ENCODE measurements at places on chromosomes 11 and 22.

- no peak for DNase-seq
These were observed 90.8 kb upstream of the PARVA start for GRCh38 chr11:12286606-12287005.

- no peak for DNase-seq
These were observed 35.7 kb upstream of the CELSR1 start for GRCh38 chr22:46572911-46573780.

GRCh38 chr11:33171251-33171650, 10.0 kb upstream of the CSTF3 start:
- DNase-seq = no peak

DNA sequence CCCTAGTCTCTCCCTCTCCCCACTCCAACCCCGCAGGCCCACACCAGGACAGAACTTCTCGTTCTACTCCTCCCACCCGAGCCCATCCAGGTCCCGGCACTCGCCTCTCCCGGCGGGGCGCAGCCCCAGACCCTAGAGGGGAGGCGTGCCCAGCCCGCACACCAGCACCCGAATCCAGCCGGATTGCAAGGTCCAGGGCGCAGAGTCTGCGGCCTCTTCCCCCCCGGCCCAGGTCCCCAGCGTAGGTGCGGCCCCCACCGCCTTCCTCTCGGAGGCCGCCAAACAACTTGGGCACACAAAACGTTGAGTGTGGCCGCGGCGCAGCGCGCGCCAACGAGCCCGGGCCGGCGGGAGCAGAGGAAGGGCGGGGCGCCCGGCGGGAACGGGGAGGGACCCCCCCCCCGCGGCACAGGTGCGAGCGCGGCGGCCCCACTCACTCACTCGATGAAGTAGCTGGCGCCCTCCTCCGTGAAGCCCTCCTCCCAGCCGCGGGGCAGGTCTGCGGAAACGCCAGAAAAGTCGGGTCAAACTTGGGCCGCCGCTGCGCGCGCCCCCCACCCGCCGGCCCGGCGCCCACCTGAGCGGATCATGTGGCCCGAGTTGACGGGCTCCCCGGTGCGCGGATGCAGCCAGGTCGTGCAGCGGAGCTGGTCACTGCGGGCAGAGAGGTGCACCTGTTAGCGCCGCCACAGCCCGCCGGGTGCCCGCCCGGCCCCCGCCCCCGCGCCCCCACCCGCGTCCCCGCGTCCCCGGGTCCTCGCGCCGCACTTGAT, 480 bp downstream of the PLEKHA7 start:
- no peak for DNase-seq

GRCh38 chr11:288478-289397, at the start of gene PGGHG:
TSS of gene PGGHG (plus strand) at chr11:289126. CDS start at chr11:289817, 691 bp downstream.
- peak; percentile 64 for DNase-seq

- no peak for DNase-seq
These were observed 13.9 kb downstream of the APOBEC3H start for GRCh38 chr22:39110631-39111561.

DNA sequence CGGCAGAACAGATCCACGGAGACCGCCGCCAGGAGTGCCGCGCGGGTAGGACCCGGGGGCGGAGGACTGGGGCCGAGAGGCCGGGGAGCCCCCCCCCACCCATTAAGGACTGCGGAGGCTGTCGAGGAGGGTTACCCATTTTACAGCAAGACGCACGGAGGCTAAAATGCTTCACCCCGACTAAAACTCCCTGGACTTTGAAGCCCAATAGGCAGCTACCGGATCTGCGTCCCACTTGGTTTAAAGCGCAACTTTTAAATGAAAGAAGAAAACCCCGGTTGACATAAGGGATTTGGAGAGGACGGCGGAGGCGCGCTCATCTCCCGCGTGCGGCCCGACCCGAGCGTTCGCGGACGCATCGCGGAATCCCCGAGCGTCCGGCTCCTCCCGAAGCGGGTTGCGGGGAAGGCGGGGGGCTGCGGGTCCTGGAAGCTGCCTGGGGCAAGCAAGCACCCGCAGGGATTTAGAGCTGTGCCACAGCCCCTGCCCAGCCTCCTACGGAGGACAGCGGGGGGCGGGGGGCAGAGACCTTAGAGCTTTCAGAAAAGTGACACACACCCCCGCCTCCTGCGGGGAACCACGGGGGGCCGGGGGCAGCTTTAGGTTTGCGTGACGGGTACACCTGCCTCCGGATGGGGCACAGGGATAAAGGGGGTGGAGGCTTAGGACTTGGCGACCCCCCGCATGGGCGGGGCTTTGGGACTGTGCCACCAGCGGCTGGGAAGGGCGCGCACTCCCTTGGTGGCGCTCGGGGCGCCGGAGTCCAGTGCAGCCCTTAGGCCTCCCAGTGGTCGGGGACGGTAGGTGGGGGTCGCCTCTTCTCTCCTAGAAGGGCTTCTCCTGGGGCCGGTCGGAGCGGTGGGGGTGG, 760 bp upstream of the CELSR1 start:
- DNase-seq = no peak

- no peak for DNase-seq
These were observed 38.8 kb upstream of the TOLLIP start for GRCh38 chr11:1348146-1348795.

- no peak for DNase-seq
These were observed 592 bp downstream of the EEF1G start for GRCh38 chr11:62573006-62573591.

DNA sequence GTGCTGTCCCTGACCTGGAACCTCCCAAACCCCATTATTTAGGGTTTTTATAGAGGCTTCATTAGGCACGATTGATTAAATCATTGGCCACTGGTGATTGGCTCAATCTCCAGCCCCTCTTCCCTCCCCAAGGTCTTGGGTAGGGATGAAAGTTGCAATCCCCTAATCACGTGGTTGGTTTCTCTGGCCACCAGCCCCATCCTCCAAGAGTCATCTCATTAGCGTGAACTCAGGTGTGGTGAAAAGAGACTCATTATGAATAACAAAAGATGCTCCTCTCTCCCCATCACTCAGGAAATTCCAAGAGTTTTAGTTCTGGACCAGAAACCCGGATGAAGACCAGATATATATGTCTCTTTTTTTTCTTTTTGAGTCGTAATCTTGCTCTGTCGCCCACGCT, 7.6 kb upstream of the MARK2 start:
- DNase-seq = no peak

- DNase-seq = no peak
These were observed 1144.3 kb downstream of the LRRC4C start for GRCh38 chr11:40315122-40315521.

DNA sequence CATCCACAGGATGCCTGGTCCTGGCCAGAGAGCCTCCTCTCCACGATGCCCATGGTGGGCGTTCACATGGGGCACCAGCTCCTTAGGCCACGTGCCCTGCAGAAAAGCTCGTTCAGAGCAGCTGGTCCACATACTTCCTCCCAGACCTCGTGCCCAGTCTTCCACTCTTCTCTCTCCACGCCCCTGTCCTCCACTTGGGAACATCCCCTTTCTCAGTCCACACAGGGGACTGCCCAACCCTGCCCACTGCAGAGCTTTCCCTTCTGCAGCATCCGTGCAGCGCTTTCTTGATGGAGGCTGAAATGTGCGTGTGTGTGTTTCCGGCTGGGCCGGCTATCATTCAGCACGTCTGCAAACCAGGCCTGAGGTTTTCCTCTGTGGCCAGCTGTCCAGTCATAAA, 11.3 kb downstream of the TPCN2 start:
- DNase-seq = no peak

GRCh38 chr11:120548682-120549209, 37.2 kb downstream of the GRIK4 start:
- DNase-seq = no peak

- no peak for DNase-seq
These were observed 39.5 kb upstream of the GCAT start for GRCh38 chr22:37768273-37768672.

DNA sequence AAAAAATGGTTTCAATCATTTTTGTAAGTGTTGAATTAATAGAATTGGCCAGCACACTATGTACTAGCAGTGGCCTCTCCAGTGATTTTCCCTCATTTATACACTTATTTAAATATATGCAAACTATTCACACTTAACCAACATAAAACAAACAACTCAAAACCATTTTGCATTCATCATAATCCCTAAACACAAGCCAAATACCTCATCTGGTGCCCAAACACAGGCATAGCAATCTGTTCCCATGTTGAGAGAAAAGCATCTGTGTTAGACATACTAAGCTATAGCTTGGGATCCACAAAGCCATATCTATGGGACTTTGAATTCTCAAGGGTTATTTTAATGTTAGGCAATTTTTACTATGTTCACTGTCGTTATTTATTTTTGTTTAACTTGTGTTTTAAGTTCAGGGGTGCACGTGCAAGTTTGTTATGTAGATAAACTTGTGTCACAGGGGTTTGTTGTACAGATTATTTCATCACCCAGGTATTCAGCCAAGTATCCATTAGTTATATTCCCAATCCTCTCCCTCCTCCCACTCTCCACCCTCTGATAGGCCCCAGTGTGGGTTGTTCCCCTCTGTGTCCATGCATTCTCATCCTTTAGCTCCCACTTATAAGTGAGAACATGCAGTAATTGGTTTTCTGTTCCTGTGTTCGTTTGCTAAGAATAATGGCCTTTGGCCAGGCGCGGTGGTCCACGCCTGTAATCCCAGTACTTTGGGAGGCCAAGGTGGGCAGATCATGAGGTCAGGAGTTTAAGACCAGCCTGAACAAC, 31.0 kb upstream of the RCN1 start:
- no peak for DNase-seq

GRCh38 chr11:73194593-73194992, 23.5 kb upstream of the P2RY2 start:
- DNase-seq = no peak

DNA sequence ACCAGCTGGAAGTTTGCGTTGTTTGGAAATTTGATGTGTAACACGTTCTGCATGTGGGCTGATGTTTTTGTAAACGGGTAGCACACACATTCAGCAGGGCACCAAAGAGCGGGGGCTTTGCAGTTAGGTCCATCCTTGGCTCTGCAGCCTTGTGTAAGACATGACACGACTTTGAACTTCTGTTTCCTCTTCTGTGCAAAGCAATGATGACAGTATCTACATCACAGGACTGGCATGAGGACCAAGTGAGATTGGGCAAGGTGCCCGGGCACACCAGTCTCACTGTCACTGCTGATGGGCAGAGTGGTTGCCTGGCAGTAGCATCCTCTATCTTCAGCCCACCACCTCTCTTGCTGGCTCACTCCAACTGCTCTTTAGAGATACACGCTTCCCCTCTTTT, 3.3 kb downstream of the TCN2 start:
- DNase-seq = no peak

DNA sequence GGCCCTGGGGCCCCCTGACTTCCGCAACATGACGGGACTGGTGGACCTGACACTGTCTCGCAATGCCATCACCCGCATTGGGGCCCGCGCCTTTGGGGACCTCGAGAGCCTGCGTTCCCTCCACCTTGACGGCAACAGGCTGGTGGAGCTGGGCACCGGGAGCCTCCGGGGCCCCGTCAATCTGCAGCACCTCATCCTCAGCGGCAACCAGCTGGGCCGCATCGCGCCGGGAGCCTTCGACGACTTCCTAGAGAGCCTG, 992 bp downstream of the LRFN4 start:
- DNase-seq = no peak

DNA sequence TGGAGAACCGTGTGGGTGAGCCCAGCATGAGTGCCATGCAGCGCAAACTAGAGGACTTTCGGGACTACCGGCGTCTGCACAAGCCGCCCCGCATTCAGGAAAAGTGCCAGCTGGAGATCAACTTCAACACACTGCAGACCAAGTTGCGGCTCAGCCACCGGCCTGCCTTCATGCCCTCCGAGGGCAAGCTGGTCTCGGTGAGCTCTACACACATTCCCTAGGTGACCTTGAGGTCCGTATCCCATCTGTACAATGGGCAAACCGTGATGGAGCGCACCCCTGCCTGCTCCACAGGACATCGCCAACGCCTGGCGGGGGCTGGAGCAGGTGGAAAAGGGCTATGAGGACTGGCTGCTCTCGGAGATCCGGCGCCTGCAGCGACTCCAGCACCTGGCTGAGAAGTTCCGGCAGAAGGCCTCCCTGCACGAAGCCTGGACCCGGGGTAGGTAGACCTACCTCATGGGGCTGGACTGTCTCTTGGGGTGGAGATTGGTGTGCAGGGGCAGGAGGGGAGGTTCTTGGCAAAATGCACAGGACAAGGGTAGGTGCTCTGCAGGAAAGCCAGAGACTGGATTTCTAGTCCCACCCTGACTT, 10.6 kb downstream of the CTSF start:
- no peak for DNase-seq

- DNase-seq = peak; percentile 65
These were observed 32.1 kb downstream of the SERPIND1 start for GRCh38 chr22:20805972-20806471.

DNA sequence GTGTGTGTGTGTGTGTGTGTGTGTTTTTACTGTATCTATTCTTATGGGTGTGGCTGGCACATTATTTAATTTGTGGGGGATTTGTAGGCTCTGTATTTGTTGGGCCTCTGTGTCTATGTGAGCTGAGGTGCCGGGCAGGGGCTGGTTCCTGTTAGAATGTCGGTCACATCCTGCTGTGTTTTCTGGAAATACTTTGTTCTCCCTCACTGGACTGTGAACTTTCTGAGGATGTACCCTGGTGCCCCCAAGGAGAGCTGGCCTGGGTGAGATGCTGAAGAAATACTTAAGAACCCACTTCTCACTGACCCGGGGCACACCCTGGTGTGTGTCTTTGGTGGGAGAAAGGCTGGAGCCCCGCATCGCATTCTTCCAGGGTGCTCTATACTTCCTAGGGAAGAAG, 28.6 kb downstream of the KIAA1671 start:
- no peak for DNase-seq

GRCh38 chr22:41857155-41857859, 24.4 kb downstream of the SREBF2 start:
- DNase-seq = peak; percentile 57

GRCh38 chr11:65722261-65722660, 1.7 kb upstream of the RNASEH2C start:
- DNase-seq = no peak

- no peak for DNase-seq
These were observed 24.0 kb upstream of the P2RY2 start for GRCh38 chr11:73194034-73194507.

GRCh38 chr11:44784436-44784760, 57.6 kb downstream of the TSPAN18 start:
- no peak for DNase-seq

DNA sequence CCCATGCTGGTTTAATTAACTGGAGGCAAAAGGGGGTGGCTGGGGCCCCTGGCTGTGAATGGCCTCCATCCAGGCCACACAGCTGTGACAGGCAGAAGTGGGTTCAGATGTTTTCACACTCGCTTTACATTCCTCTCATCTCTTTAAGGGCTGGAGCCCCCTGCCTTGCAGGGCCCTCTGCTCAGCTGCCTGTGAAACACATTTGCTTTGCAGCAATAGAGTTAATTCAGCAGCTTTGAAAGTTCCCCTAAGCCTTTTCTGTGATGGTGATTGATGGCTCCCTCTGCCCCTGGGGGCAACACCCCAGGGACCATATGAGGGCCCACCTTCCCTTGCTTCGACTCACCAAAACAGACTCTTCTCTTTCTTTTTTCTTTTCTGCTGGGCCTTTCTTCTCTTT, 139.3 kb downstream of the FEZ1 start:
- peak; percentile 31 for DNase-seq

DNA sequence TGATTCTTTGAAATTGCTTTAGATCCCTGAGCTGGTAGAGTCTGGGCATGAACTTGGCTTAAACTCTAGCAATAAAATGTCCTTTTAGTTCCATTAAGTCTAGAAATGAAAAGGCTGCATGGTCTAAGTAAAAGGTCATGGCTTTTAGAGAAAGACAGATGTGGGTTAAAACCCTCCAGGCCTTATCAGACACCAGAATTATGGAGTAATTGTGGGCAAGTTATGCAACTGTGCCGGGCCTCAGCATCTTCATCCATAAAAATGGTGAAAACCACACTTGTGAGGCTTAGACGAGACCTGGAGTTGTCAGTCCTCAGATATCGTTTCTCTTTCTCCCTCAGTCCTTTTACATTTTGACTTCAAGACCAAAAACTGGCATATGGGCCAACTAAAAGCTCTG, 597.9 kb upstream of the KIRREL3 start:
- DNase-seq = no peak
